ENCODE measurements at places on chromosomes 5 and 9.
A peak's percentile ranks its signal among the peaks of the same experiment; 100 is the strongest.

DNA sequence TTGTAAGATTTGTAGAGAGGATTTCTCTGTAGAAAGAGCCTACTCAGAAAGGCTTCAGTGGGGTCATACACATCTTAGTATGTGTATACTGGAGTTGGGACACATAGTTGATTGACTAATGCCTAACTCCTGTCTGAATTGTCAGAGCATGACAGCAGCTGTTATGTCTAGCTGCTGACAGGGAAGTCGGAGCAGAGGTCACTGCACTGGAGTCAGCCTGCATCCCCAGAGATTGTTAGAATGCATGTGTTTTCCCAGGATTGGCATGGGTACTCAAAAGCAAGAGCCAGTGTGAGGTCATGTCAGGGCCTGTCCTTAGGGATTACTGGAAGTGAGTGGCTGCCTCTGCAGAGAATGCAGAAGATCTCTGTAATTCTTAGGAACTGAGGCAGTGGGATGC lies 82.7 kb downstream of the ITGA1 start:
- no peak overlapping the region for H3K4me3 ChIP-seq
- no peak for DNase-seq
- H3K27me3 ChIP-seq = peaks cover 22% of the 10 kb centered on the region
- no peaks in the 10 kb centered on the region for H3K36me3 ChIP-seq
- no peaks in the 10 kb centered on the region for H3K4me1 ChIP-seq

DNA sequence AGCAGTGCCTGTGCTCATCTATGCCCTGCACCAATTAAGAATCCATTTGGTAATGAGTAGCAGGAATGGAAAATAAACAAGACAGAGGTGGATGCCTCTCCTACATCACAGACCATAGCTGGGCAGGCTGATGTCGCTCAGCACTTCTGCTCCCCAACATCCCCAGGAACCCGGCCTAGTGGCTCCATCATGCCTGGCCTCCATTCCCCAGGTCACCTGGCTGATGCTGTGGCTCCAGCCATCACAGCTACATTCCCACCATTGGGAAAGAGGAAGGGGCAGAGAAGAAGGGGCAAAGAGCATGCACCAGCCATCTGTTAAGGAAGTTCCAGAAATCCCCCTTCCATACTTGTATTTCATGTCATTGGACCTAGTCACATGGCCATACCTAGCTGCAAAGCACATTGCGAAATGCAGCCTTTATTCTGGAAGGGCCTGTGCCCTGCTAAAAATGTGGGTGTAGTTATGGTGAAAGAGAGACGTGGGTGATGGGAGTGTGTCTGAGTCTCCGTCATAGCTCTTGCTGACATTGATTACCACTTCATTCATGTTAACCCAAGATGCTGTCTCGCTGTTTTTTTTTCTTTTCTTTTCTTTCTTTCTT lies 86.1 kb upstream of the ADAMTS2 start:
- DNase-seq = no peak
- H3K27ac ChIP-seq = no peak overlapping the region
- peaks cover 1% of the 10 kb centered on the region for H3K36me3 ChIP-seq
- no peaks in the 10 kb centered on the region for H3K4me1 ChIP-seq

DNA sequence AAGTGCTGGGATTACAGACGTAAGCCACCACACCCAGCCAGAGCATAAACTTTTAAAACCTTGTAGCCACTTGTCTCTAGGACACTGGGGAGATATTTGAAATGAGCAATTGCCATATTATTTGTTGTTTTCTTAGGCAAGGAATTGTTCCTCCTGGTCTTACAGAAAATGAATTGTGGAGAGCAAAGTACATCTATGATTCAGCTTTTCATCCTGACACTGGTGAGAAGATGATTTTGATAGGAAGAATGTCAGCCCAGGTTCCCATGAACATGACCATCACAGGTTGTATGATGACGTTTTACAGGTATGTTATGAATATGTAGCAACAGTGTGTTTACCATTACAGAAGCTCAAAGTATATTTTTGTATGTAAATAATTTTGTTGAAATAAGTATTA lies 30.5 kb downstream of the SFXN1 start:
- peaks cover 53% of the 10 kb centered on the region for H3K36me3 ChIP-seq
- H3K4me1 ChIP-seq = no peaks in the 10 kb centered on the region
- H3K27ac ChIP-seq = no peak overlapping the region
- H3K4me3 ChIP-seq = no peak overlapping the region
- DNase-seq = no peak

- no peak overlapping the region for H3K4me3 ChIP-seq
- no peak overlapping the region for H3K27ac ChIP-seq
- peaks cover 6% of the 10 kb centered on the region for H3K27me3 ChIP-seq
- H3K4me1 ChIP-seq = peaks cover 13% of the 10 kb centered on the region
Measured at GRCh38 chr9:78014776-78015175, 16.8 kb downstream of the GNAQ start.

DNA sequence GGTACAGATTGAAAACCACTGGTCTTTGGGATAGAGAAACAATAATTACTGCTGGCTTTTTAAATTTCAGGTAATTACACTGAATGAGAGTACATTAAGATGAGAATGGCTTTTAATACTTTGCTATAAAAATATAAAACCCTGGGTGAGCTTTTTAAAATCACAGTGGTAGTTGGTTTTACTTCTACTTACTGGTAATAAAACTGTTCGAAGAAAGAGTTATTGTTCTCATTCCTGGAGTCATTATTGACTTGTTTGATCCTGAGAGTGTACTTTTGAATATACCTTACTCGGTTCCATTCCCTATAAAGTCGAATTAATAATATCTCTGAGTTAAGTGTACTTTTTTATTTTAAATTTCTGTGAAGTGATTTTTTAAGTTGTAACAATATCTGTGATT lies 21.5 kb downstream of the MELK start:
- no peak overlapping the region for H3K27ac ChIP-seq
- DNase-seq = no peak
- no peak overlapping the region for H3K4me3 ChIP-seq
- H3K4me1 ChIP-seq = no peaks in the 10 kb centered on the region
- peaks cover 3% of the 10 kb centered on the region for H3K36me3 ChIP-seq

DNA sequence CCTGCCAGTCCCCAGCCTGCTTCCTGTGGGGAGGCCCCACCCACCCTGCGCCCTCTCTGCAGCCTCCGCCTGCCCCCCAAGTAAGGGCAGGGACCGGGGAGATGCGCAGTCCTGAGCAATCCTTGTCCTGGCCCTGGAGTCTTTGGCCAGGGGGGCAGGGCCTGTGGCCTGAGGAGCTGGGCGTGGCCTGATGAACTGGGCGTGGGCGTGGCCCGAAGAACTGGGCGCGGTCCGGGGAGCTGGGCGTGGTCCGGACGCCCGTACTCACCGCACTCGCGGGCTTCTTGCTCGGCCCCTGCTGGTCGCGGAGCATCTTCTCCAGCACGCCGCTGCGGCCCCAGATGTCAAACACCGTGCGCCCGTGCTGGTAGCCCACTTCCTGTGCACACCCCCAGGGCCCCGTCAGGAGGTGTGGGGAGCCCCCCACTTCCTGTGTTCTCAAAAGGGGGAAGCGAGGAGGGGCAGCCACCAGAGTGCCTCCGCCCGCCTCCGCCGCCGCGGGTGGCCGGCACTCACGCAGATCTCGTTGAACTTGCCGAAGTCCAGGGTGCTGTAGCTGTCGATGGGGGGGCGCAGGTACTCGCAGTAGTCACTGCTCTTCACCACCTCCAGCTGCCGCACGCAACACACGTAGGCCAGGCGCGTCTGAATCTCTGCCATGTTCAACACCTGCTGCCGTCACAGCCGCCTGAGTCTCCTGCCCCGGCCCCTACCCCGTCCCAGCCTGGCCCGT lies 2.7 kb upstream of the NSMF start:
- peak overlapping the region; percentile 89 for H3K27ac ChIP-seq
- H3K4me1 ChIP-seq = peaks cover 25% of the 10 kb centered on the region
- no peaks in the 10 kb centered on the region for H3K27me3 ChIP-seq
- H3K4me3 ChIP-seq = peak overlapping the region; percentile 82
- H3K36me3 ChIP-seq = no peaks in the 10 kb centered on the region

DNA sequence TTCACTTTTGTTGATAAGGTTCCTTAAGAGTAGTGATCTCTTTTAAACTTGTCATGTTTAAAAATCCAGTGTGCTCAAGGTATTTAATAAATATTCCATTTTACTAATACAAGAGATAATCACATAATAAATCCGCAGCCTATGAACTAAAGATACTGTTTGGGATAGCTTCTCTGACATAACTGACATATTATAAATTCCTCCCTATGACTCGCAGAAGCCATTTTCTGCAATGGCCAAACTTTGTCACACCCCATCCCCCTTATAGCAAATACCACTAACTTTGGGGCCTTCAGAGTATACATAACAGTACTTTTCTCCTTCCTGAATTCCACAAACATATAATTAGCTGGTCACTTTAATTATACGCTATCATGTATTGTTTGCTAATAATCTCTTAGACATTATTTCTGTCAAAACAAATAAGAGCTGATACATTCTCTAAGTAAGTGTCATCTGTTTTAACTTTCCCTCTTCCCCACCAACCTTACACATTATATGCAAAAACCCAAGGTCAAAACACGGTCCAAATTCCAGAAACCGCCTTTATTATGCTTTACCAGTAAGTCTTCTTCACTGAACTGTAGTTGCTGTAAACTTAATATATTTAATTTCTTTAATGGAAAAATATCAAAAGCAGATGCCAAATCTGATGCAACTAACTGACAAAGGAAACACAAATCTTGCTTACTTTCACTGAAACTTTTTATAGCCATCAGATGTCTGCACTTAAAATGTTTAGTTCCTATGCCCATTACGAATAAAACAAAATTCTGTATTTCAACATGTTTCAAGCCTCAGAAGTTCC lies 971 bp downstream of the TMEM267 start:
- H3K4me3 ChIP-seq = peak overlapping the region; percentile 97
- DNase-seq = no peak
- H3K27me3 ChIP-seq = no peaks in the 10 kb centered on the region
- H3K27ac ChIP-seq = peak overlapping the region; percentile 100
- H3K4me1 ChIP-seq = peaks cover 26% of the 10 kb centered on the region

- peaks cover 1% of the 10 kb centered on the region for H3K36me3 ChIP-seq
- H3K4me1 ChIP-seq = peaks cover 5% of the 10 kb centered on the region
- no peak overlapping the region for H3K4me3 ChIP-seq
- peaks cover 62% of the 10 kb centered on the region for H3K27me3 ChIP-seq
Measured at GRCh38 chr5:514101-514485, 10.2 kb downstream of the SLC9A3 start.

DNA sequence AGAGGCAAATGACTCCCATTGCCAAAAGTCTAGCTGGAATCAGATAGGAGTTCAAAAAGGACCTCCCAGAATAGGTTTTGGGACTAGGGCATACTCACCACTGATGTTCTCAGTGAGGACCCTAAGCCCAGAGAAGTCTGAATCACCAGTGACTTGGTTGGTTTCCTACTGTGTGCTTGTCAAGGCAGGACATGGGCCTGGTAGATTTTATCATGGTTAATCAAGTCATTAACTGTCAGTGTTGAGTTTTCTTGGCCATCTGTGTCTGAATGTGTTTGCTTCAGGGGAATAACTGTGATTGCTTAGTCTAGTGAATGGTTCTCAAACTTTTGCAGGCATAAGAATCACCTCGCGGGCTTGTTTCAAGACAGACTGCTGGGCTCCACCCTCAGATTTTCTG lies 99.0 kb upstream of the GDNF start:
- H3K4me3 ChIP-seq = no peak overlapping the region
- no peaks in the 10 kb centered on the region for H3K4me1 ChIP-seq
- no peaks in the 10 kb centered on the region for H3K36me3 ChIP-seq
- H3K27me3 ChIP-seq = no peaks in the 10 kb centered on the region
- no peak for DNase-seq

- H3K4me3 ChIP-seq = no peak overlapping the region
- no peaks in the 10 kb centered on the region for H3K36me3 ChIP-seq
- no peak overlapping the region for H3K27ac ChIP-seq
- DNase-seq = no peak
- no peaks in the 10 kb centered on the region for H3K27me3 ChIP-seq
Measured at GRCh38 chr5:129971714-129972113, 67.4 kb downstream of the CHSY3 start.

DNA sequence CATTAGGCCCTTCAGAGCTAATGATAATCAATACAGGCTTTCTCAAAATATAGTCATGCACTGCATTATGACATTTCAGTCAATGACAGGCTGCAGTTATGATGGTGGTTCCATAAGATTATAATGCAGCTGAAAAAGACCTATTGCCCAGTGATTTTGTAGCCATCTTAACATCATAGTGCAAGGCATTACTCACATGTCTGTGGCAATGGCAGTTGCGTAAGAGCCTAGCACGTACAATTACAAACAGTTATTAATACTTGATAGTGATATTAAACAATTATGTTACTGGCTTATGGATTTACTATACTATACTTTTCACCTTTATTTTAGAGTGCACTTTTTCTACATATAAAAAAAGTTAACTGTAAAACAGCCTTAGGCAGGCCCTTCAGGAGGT lies 214.8 kb downstream of the ISL1 start:
- H3K4me1 ChIP-seq = no peaks in the 10 kb centered on the region
- no peaks in the 10 kb centered on the region for H3K27me3 ChIP-seq
- H3K27ac ChIP-seq = no peak overlapping the region
- no peak for DNase-seq
- no peak overlapping the region for H3K4me3 ChIP-seq

GRCh38 chr5:146357126-146357525 lies 18.5 kb downstream of the POU4F3 start:
- H3K36me3 ChIP-seq = no peaks in the 10 kb centered on the region
- H3K27ac ChIP-seq = no peak overlapping the region
- no peaks in the 10 kb centered on the region for H3K4me1 ChIP-seq
- peaks cover 28% of the 10 kb centered on the region for H3K27me3 ChIP-seq
- no peak for DNase-seq

DNA sequence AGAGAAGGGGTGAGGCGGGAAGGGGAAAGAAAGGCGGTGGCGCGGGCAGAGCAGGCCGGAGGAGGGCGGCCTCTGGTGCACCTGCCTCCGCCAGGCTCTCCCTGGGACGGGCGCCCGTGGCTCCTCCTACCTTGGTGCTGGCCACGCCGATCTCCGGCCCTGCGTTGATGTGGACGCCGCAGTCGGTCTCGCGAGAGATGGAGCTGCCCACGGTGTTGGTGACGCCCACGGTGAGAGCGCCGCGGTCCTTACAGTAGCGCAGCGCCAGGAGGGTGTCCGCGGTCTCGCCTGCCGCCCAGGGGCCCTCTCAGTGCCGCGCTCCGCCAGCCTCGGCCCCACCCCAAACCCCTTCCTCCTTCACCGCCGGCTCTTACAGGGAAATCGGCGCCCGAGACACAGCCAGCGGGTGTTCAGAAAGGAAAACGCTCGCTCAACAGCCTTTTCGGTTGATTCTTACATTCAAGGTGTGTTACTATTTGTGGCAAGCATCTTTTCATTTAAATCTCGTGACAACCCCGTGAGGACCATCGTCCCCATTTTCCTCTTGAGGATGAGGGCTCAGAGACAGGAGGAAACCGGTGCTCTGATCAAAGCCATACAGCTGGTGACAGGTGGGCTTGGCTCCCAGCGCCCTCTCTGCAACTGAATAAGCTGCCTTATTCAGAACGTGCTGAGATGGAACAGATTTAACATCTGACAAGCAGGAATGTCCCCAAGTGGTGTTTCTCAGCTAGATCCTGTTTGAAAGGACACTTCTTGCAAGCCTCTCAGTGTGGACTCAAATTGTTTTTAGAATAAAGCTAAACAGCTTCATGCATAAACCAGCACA lies 22.0 kb upstream of the MAPK9 start:
- no peaks in the 10 kb centered on the region for H3K36me3 ChIP-seq
- peaks cover 20% of the 10 kb centered on the region for H3K27me3 ChIP-seq
